ENCODE measurements at places on chromosomes 4 and X.

DNA sequence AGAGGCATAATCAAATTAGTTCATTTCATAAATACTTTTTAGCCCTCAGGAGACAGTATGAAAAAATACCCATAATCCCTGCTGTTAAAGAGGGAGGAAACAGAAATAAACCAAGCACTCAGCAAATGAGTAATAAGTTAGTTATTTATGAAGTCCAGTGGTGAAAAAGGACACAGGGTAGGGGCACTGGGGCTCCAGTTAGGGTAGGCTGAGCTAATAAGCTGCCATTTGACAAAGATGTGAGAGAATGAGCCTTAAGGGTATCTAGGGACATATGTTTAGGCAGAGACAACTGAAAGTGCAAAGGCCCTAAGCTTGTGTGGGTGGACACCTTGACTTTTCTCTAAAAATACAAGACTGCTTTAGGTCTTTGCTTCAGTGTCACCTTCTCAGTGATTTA, 94.4 kb downstream of the IL15 start:
- no peak for DNase-seq

- DNase-seq = no peak
These were observed at the start of gene UGT2B11 for GRCh38 chr4:69214716-69215115. TSS of gene UGT2B11 (minus strand) at chr4:69214748. CDS start at chr4:69214722, 26 bp downstream.

- DNase-seq = no peak
These were observed 842.2 kb downstream of the STIM2 start for GRCh38 chr4:27702730-27703431.

DNA sequence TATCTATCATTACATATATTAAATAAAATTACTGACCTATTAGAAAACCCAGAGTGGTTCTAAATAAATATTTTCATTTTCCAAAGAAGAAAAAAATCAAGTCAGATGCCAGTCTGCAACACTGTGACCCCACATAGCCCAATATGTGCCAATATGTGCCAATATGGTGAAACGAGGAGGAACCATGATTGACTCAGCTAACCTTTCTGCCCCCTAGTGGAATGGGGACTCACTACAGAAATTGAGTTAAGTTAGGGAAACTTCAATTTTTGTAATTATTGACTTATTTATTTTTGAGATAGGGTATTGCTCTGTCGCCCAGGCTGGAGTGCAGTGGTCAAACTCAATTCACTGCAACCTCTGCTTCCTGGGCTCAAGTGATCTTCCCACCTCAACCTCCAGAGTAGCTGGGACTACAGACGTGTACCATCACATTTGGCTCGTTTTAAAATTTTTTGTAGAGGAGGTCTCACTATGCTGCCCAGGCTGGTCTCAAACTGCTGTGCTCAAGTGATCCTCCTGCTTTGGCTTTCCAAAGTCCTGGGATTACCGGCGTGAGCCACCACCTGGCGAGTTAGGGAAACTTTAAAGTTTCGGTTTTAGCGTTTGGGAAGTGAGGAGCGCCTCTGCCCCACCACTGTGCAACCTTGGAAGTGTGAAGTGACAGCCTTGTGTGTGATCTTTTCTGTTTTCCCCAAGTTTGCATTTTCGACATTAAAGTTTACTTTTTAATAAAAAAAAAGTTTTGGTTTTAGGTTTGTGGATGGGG, 116.8 kb upstream of the SHISA3 start:
- peak; percentile 7 for DNase-seq

DNA sequence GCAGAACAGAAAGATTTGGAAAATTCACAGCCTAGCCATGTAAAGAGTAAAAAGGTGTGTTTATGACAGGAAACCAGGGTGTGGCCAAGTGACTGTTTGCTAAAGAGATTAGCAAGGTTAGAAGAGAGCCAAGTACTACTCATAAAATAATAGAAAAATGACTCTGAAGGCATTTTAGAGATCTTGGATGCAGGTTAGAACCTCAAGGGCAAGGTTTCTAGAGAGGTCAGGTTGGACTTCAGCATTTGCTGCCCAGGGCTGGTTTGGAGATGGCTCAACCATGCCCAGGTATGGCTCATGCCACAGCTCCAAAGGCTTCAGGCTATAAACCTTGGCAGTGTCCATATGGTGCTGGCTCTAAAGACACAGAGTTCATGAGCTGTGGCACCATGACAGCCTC, 40.6 kb upstream of the ADGRA3 start:
- no peak for DNase-seq

GRCh38 chr4:16826406-16826910, 72.0 kb downstream of the LDB2 start:
- DNase-seq = no peak

DNA sequence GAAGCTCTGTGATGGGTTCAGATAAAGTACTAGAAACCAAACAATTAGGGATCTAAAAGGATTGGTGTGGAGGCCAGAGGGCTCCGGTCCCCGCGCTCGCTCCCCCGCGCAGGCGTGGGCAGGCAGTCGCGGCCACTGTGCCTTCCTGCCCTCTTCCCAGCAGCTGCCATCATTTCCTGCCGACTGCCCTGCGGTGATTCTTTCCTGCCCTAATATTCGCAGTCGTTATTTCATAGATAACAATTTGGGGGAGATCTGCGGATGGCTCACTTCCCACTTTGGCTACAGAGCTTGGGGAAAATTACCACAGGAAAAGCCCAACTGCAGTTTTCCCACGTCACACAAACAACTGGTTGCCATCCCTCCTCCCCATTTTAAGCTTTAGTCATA, 2.2 kb downstream of the GRIA2 start:
- DNase-seq = no peak
